ENCODE measurements at places on chromosomes 1 and 21.

DNA sequence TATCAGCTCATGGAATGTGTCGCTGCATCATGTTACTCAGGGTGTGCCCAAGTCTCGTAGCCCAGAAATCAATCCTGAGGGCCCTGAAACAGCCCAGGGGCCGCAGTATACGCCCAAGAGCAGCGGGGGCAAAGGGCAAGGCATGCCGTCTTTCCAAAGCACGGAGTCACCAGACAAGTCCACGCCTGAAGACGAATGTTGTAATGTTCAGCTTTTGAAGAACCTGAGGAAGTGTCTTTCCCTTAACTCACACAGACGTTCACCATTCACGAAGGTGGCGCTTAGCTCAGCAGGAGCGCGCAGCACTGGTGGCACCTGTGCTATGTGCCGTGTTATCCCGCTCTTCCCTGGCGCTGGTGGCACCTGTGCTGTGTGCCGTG is 18.8 kb upstream of the PWP2 start:
- no peak for DNase-seq

GRCh38 chr21:30680586-30680985 is 37.9 kb downstream of the KRTAP20-3 start:
- DNase-seq = no peak

- no peak for DNase-seq
These were observed 150.8 kb downstream of the ROR1 start for GRCh38 chr1:63924600-63924999.

GRCh38 chr1:24319312-24319863 is at the start of gene GRHL3:
Gene GRHL3 (plus strand): TSS chr1:24319357. CDS start chr1:24319552, 195 bp downstream.
- no peak for DNase-seq

DNA sequence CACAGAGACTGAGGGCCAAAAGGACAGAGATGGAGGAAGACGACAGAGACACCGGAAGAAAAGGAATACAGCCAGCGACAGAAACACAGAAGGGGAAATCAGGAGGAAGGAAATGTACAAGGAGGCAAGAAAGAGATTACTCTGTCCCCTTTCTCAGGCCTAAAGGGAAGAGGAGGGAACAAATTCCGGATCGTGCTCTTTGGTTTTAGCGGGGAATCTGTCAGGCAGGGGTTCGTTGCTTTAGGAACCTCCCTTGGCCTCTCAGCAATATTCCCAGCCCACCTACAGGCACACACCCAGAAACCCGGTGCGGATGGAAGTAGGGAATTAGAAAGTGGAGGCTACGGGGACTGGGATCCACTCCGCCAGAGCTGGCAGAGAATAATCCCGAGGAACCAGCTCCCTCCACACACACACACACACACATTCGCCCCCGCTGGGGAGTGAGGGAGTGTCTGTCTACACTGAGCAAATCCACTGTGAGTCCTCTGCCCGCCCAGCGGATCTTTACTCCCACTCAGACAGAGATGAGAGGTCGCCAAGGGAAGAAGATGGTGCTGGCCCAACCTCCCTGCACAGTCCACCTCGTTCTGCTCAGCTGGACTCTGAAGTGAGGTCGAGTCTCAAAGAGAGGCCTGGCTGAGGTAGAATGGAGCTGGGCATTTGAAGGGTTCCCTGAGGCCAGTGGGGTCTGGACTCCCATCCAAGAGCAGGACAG is 5.7 kb downstream of the TAL1 start:
- no peak for DNase-seq

GRCh38 chr1:6592441-6592840 is 10.2 kb downstream of the KLHL21 start:
- no peak for DNase-seq

- DNase-seq = no peak
These were observed 23.9 kb upstream of the H3-3A start for GRCh38 chr1:226038661-226039060.

DNA sequence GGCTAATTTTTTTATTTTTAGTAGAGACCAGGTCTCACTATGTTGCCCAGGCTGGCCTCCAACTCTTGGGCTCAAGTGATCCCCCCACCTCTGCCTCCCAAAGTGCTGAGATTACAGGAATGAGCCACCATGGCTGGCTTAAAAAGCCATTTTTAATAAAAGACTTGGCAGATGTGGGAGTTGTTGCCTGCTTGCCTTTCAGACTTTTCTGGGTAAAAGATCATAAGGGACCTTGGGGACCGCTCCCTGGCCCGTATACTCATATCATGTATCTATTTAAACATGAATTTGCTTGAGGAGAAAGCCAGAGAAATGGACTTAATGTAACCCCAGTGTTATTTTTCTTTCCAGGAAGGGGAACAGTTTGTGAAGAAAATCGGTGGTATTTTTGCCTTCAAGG is 23.4 kb upstream of the PODN start:
- no peak for DNase-seq

- DNase-seq = no peak
These were observed 4.9 kb downstream of the TMEM9 start for GRCh38 chr1:201149400-201149799.

GRCh38 chr1:42152119-42152518 is 1.1 kb upstream of the GUCA2B start:
- no peak for DNase-seq

GRCh38 chr1:233113009-233113879 is 162.8 kb downstream of the NTPCR start:
- DNase-seq = no peak

DNA sequence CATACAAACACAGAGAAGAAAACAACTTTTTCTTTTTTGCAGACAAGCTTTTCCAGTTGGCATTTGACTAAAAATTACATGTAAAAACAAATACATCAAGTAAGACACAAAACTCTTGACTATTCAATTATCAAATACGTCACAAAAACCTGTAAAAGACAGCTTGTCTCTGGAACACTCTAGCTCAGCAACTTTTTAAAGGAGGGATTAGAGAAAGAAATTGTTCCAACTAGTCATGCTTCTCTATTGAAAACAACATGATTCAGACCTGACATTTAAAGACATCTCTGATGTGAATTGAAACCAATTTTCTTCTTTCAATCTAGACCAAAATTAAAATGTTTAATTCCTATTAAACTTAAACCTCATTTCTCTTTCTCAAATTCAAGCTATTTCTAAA is 30.3 kb downstream of the SMYD3 start:
- no peak for DNase-seq

DNA sequence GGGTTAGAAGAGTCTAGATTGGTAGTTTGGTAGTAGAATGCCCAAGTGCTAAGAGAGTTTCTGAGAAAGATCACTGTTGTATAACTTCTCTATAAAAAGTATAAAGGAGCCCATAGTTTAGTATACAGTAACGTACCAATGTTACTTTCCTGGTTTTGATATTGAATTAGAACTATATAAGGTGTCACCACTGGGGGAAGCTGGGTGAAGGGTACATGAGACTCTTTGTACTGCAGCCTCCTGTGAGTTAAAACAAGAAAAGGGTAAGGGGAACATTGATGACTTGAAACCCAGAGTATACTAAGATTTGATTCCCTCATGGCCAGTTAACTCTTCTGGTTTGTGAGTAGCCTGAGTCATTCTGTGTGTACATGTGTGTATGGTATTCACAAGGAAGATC is 129.8 kb downstream of the RPS6KC1 start:
- DNase-seq = no peak

DNA sequence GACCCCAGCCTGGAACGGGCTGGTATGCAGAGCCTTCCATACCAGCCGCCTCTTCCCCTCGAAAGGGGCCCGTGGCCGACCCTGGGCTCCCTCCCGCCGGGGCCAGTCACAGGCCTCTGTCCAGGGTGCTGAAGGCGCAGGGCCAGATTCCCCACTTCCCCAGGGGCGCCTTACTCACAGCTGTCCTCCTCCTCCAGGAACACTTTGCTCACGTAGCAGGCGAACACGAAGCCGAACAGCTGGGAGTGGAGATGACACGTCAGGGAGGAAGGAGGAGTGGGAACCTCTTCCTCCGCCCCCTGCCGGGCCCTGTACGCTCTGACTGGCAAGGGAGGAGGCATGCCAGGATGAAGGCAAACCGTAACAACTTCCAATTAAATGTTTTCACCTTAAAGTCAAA is 57.3 kb downstream of the NKAIN1 start:
- no peak for DNase-seq

GRCh38 chr1:147494998-147495580 is 46.2 kb upstream of the BCL9 start:
- DNase-seq = peak; percentile 70

DNA sequence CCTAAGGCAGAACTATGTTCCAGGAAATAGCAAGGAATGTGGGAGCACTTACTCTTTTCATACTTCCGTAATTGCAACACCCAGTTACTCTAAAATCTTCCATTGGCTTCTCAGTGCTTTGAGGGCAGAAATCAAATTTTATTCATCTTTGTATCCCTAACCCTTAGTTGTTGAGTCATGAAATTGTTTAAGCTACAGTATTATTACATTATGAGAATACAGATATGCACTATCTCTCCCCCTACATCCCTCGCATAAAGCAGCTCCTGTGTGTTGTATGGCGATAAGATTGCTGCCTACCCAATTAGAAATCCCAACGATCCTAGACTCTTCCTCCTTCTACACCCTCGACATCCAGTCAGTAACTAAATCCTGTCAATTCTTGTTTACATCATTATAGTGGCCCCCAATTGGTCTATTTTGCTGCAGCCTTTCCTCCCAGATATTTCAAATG is 2.6 kb downstream of the AIDA start:
- DNase-seq = no peak

DNA sequence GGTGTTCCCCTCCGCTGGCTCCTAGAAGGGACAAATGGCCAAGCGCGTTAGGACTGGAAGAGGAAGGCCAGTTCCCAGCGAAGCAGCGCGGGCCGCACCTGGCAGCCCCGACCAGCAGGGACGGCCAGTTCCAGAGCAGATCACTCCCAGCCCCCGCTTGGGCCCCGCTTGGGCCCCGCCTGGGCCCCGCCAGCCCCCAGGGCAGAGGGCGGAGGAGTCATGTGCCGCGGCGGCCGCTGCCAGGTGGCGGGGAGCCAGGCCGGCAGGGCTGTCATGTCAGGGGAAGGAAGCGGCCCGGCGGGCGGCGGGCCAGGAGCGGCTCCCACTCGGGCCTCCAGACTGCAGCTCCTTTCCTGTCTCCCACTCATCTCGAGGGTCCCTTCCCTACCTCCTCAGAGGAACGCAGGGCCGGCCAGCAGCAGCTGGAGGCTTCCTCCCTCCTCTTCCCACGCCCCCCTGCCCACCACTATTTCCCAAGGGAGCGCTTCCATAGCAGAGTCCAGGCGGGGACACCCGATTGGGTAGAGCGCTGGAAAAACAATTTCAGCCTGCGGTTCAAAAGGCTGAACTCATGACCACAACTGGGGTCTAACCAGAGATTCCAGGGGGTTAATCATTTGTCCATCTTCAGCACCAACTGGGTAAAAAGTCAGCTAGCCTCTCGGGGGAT is 16.5 kb downstream of the ZNF697 start:
- peak; percentile 14 for DNase-seq

- no peak for DNase-seq
These were observed 93.6 kb downstream of the KIF14 start for GRCh38 chr1:200526709-200527612.

DNA sequence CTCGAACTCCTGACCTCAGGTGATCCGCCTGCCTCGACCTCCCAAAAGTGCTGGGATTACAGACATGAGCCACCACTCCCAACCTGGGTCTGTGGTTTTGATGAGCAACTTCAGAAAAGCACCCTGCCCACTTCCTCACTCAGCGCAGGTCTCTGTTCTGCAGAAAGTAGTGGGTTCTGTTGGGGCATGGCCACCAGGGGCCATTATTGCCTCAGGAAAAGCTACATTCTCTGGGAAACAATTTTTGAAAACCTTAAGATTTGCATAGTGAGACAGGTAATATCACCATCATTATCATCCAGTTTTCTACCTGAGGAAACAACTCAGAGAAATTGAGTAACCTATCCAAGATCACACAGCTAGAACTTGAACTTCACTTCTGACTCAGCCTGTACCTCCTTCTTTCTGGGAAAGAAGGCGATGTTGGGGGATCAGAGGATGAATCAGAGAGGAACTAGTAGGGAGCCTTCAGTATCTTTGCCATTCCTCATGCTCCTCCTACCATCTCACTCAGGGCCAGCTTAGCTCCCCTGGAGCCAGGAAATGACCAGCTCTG is 7.1 kb upstream of the NES start:
- DNase-seq = no peak

DNA sequence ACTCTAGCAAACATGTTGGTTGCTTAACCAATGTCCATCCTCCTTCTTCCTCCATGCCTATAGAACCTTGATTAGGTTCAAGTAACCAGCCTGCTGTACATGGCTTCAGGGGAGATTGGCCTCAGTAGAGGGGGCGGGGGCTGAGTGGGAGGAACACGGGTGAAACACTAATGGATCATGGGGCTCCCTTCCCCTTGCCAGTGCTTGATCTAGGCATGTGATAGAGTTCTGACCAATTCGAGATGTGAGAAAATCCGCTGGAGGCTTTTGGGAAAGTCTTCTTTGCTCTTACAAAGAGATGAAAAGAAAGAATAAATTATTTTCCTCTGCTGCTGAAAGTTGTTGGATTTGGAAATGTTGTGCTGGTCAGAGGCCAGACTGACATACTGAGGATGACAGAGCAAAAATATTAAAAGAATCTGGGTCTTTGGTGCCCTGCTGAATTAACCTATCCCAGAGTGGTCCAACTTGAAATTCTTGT is 5.2 kb upstream of the OTUD7B start:
- no peak for DNase-seq

- no peak for DNase-seq
These were observed 35.0 kb upstream of the HUNK start for GRCh38 chr21:31837618-31838390.

GRCh38 chr1:184210031-184210430 is 158.5 kb downstream of the TSEN15 start:
- no peak for DNase-seq

- no peak for DNase-seq
These were observed 258.2 kb upstream of the FOXD3 start for GRCh38 chr1:63064135-63064534.

GRCh38 chr1:200850554-200850953 is 22.2 kb upstream of the GPR25 start:
- DNase-seq = no peak

DNA sequence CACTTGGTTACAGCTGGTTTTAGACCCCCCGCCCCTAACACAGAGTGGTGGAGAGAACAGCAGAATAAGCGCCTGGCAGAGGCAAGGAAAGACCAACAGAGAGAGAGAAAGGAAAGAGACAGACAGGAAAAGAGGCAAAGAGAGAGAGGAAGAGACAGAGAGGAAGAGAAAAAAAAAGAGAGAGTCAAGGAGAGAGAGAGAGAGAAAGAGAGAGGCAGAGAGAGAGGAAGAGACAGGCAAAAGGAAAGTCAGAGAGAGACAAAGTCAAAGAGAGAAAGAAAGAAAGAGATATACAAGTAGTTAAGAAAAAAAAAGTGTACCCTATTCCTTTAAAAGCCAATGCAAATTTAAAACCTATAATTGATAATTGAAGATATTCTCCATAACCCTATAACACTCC is 13.0 kb upstream of the NEK2 start:
- DNase-seq = no peak

- DNase-seq = no peak
These were observed 1899.9 kb downstream of the NCAM2 start for GRCh38 chr21:22898051-22898665.

- no peak for DNase-seq
These were observed 113.9 kb downstream of the ATG4C start for GRCh38 chr1:62897788-62898187.

DNA sequence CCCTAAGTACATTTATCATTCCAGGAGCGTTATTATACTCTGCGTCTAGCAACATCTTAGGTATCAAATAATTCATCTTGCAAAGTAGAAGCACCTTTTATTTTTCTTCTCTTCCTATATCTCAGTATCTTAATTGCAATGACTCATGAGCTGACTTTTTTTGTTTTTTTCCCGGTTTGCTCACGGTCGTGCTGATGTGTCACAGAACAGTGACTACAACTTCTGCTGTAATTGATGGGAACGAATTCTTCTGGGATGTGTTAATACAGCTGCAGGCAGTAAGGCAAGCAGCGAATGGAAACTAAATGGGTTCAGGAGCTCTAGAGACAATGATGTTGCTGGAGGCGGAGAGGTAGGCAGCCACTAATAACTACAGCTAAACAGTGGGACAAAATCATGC is 89.8 kb upstream of the TMPRSS15 start:
- no peak for DNase-seq
